ENCODE measurements at places on chromosomes 7 and 10. TPM values are rescaled to one million over a fixed set of nuclear protein-coding genes. Genes with fewer than 3 reads are reported as not detected.

The HSPA12A gene
- 0.07 TPM for total RNA-seq

The HOXA10 gene
- total RNA-seq, result not detected

The FAM13C gene
- total RNA-seq, result not detected

DNA sequence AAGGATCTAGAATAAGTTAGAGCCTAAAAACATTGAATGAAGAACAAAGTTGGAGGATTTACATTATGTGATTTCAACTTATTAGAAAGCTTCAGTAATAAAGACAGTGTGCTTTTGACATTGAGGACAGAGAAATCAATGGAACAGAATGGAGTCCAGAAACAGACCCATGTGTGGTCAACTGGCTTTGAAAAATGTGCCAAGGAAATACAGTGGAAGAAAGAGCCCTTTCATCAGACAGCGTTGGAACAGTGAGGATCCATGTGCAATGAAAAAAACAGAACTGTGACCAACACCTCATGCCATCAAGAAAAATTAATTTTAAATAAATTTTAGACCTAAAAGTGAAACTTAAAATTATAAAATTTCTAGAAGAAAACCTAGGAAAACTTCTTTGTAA, 50.6 kb upstream of the LRRC18 start:
- no peak for DNase-seq

GRCh38 chr10:127400216-127400615, 148.9 kb upstream of the NPS start:
- no peak for DNase-seq

Measured in naive thymus-derived CD4-positive, alpha-beta T cell (primary cell).